ENCODE measurements at places on chromosomes 7 and 10.

DNA sequence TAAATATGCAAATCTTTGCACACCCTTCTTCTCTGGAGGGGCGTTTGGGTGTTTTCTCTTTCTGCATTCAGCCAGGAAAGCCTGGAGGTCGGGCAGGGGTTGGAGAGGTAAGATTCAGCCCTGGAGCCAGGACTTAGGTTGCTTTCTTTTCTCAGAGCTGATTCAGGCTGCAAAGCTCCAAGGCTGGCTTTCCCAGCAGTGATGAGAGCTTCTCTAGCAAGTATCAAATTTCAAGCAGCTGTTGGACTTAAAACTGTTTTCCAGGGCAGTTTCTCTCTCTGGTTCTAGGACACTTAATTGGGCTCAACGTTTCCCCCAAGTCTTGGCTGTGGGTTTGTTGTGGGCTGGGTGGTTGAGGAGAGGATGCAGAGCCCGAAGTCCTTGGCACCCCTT is 608 bp downstream of the AKR1B10 start:
- DNase-seq: no peak

- no peak for DNase-seq
Measured at GRCh38 chr7:30543813-30544525, 39.3 kb upstream of the GGCT start.

DNA sequence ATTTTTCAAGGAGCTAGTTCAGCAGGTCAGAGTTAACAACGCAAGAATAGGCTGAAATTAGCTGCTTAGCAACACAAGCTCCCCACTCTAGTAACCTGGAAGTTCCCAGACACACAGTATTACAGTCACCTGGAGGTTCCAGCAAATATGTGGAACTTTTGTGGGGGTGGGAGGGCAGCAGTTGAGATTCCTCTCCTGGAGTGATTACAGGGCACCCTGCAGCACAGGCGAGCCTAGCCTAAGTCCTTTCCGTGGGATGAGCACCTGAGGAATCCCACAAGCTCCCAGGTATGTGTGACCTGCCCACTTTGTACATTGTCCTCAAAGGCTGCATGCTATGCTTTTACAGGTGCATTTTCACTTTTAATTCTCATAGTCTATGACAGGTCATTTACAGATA is 13.6 kb downstream of the TPK1 start:
- DNase-seq: no peak

- DNase-seq: no peak
Measured at GRCh38 chr10:129275886-129276285, 191.2 kb upstream of the MGMT start.

Data from RWPE2 (cell line).